ENCODE measurements at places on chromosomes 5 and 9.
A peak's percentile ranks its signal among the peaks of the same experiment; 100 is the strongest.

GRCh38 chr9:115997923-115998322 lies 155.7 kb upstream of the PAPPA start:
- H3K4me1 ChIP-seq: no peaks in the 10 kb centered on the region
- H3K4me3 ChIP-seq: no peak overlapping the region
- no peak overlapping the region for H3K27ac ChIP-seq
- no peaks in the 10 kb centered on the region for H3K27me3 ChIP-seq

GRCh38 chr5:116546033-116546742 lies 28.4 kb downstream of the SEMA6A start:
- H3K4me3 ChIP-seq: no peak overlapping the region
- no peaks in the 10 kb centered on the region for H3K27me3 ChIP-seq
- H3K4me1 ChIP-seq: no peaks in the 10 kb centered on the region
- no peak overlapping the region for H3K27ac ChIP-seq

DNA sequence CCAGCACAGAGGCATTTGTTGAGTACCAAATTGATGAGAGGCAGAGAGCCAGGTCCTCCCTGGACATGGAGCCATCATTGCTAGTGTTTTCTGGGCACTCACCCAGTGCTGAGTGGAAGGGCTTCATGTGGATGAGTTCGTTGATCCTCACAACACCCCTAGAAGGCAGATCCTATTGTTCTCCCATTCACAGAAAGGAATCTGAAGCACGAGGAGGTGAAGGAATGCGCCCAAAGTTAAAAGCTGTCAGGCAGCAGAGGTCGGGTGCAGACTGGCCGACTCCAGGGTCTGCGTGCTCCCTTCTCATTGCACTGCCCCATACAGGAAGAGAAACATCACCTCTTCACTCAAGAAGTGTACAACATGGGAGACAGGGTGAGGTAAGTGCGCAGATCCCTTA lies 153.5 kb upstream of the TNPO1 start:
- no peak for DNase-seq
- H3K36me3 ChIP-seq: no peaks in the 10 kb centered on the region
- H3K27me3 ChIP-seq: no peaks in the 10 kb centered on the region
- no peak overlapping the region for H3K27ac ChIP-seq

- DNase-seq: no peak
- no peaks in the 10 kb centered on the region for H3K36me3 ChIP-seq
- no peak overlapping the region for H3K4me3 ChIP-seq
- no peaks in the 10 kb centered on the region for H3K4me1 ChIP-seq
Observed at GRCh38 chr5:111707630-111708164, 49.3 kb downstream of the NREP start.

- no peak overlapping the region for H3K4me3 ChIP-seq
- no peaks in the 10 kb centered on the region for H3K27me3 ChIP-seq
- no peaks in the 10 kb centered on the region for H3K4me1 ChIP-seq
- no peak overlapping the region for H3K27ac ChIP-seq
Observed at GRCh38 chr9:107707915-107708441, 218.4 kb upstream of the KLF4 start.

GRCh38 chr5:126965061-126965475 lies 65.3 kb downstream of the MARCHF3 start:
- H3K4me3 ChIP-seq: no peak overlapping the region
- no peak overlapping the region for H3K27ac ChIP-seq
- H3K4me1 ChIP-seq: no peaks in the 10 kb centered on the region
- DNase-seq: no peak

DNA sequence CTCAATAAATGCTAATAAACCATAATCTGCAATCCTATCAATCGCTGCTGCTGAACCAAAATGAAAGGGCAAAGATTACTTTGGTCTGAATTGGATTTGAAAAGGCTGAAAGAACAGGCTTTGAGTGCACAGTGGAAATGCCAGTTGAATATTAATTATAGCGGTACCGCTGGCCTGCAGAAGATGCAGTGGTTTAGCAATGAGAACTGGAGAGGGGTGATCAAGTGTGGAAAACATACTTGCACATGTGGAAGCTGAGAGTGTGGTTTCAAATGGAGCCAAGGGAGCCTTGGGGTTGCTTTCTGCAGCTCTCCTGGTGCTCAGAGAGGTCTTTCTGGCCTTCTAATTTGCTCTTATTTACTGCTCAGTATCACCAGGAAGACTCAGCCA lies 133.9 kb downstream of the PTTG1 start:
- H3K36me3 ChIP-seq: no peaks in the 10 kb centered on the region
- no peak overlapping the region for H3K4me3 ChIP-seq
- DNase-seq: no peak
- H3K27me3 ChIP-seq: no peaks in the 10 kb centered on the region
- no peak overlapping the region for H3K27ac ChIP-seq

DNA sequence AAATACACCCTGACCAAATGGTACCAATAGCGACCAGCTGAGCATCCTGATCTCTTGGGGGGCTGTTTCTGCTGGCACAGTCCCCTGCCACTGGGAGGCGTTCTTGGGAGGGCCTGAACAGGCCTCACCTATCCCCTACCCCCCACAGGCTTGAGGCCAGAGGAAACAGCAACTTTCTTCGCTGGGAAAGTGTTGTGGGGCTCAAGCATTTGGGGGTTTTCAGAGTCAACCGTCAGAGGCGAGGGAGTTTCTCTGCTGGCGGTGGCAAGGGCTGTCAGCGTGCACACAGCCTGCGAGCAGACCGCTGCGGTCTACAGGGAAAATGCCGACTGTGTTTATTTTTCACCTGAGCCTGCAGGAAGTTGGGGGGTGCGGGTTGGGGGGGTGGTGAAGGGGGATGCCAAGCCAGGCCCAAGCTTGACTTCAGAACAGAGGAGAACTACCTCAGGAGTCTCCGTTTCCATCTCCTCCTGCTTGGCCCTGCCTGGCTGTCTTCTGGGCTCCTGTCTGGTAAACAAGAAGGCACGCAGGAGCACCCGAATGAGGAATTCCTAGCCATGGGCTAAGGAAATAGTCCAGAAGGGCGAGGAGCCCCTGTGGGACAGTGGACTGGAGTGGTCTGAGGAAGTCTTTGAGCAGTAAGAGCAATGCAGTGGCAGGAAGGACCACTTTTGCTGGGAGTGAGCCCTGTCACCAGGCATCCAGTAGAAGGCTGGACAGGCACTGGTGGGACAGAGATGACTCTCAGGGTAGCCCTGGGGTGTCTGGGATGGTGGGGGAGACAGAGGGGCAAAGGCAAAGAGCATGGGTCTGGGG lies 18.1 kb downstream of the TCF7 start:
- no peaks in the 10 kb centered on the region for H3K27me3 ChIP-seq
- peak overlapping the region; percentile 98 for H3K27ac ChIP-seq
- H3K4me3 ChIP-seq: peak overlapping the region; percentile 29
- H3K36me3 ChIP-seq: peaks cover 50% of the 10 kb centered on the region

GRCh38 chr9:129172816-129173215 lies 5.2 kb downstream of the IER5L start:
- no peak for DNase-seq
- no peak overlapping the region for H3K4me3 ChIP-seq
- H3K27ac ChIP-seq: no peak overlapping the region

DNA sequence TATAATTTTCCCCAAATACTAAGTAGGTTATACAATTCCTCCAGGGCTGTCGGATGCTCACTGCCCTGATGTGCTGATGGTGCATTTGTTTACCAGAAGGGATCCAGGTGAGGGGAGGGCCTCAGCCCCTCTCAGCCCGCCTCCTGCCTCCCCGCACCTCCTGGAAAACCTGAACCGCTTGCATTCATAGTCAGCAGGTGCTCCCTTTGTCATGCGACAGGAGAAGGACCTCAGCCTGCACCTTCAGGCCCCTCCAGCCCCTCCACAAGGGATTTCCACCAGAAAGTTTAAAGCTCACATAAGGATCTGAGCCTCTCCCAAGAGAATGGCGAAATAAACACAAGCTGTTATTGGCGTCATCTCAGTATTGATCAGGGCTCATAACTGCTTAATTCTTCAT lies 36.5 kb upstream of the NTNG2 start:
- peaks cover 15% of the 10 kb centered on the region for H3K27me3 ChIP-seq
- no peak overlapping the region for H3K27ac ChIP-seq
- DNase-seq: no peak
- no peaks in the 10 kb centered on the region for H3K36me3 ChIP-seq
- no peak overlapping the region for H3K4me3 ChIP-seq
- peaks cover 3% of the 10 kb centered on the region for H3K4me1 ChIP-seq

DNA sequence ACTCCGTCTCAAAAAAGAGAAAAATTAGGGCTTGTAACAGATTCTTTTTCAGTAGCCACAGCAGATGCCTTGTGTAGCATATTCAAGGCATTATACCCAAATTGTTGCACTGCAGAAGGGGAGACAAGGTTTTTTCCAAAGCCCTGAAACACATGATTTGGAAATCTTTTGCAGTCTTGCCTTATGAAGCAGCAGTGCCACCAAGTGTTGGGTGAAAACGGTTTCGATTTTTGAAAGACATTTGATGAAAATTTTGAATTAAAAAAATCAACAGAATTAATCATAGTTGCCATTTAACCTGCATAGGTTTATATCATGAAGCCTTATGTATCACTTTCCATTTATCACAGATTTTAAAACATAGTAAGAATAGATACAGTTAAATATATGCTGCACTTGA lies 479.5 kb downstream of the TAF11L14 start:
- H3K36me3 ChIP-seq: no peaks in the 10 kb centered on the region
- H3K27ac ChIP-seq: no peak overlapping the region
- H3K4me1 ChIP-seq: no peaks in the 10 kb centered on the region
- H3K4me3 ChIP-seq: no peak overlapping the region
- no peaks in the 10 kb centered on the region for H3K27me3 ChIP-seq
- DNase-seq: no peak

- H3K4me1 ChIP-seq: no peaks in the 10 kb centered on the region
- no peak for DNase-seq
- H3K4me3 ChIP-seq: no peak overlapping the region
- no peak overlapping the region for H3K27ac ChIP-seq
- no peaks in the 10 kb centered on the region for H3K36me3 ChIP-seq
- H3K27me3 ChIP-seq: no peaks in the 10 kb centered on the region
Observed at GRCh38 chr5:147972076-147972840, 65.9 kb upstream of the C5orf46 start.

- H3K27me3 ChIP-seq: no peaks in the 10 kb centered on the region
- H3K27ac ChIP-seq: no peak overlapping the region
- H3K36me3 ChIP-seq: no peaks in the 10 kb centered on the region
Observed at GRCh38 chr5:114665551-114665950, 303.7 kb downstream of the KCNN2 start.

- H3K4me1 ChIP-seq: no peaks in the 10 kb centered on the region
- no peaks in the 10 kb centered on the region for H3K27me3 ChIP-seq
- no peak overlapping the region for H3K27ac ChIP-seq
- H3K36me3 ChIP-seq: no peaks in the 10 kb centered on the region
Observed at GRCh38 chr9:36969216-36969771, 64.8 kb downstream of the PAX5 start.

DNA sequence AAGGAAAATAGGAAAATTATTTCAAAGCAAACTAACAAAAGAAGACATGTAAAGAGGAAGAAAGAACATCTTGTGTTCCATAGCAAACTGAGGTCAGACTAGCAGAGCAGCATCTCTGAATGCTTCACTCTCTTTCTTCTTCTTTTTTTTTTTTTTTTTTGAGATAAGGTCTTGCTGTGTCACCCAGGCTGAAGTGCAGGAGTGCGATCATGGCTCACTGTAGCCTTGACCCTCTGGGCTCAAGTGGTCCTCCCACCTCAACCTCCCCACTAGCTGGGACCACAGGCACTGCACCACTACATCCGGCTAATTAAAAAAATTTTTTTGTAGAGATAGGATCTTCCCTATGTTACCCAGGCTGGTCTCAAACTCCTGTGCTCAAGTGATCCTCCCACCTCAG lies 36.6 kb downstream of the MELK start:
- no peak for DNase-seq
- no peak overlapping the region for H3K4me3 ChIP-seq
- H3K27ac ChIP-seq: no peak overlapping the region
- no peaks in the 10 kb centered on the region for H3K4me1 ChIP-seq
- no peaks in the 10 kb centered on the region for H3K27me3 ChIP-seq
- H3K36me3 ChIP-seq: no peaks in the 10 kb centered on the region

DNA sequence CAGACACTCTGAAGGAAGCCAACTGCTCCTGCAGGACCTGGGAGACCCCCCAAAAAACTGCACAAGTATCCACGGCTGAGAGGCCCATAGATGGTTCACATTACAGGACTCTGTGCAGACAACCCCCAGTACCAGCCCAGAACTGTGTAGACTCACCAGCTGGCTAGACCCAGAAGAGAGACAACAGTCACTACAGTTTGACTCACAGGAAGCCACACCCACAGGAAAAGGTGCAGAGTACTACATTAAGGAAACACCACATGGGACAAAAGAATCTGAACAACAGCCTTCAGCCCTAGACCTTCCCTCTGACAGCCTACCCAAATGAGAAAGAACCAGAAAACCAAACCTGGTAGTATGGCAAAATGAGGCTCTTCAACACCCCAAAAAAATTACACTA lies 281.2 kb upstream of the RGMB start:
- no peaks in the 10 kb centered on the region for H3K4me1 ChIP-seq
- no peaks in the 10 kb centered on the region for H3K27me3 ChIP-seq
- H3K36me3 ChIP-seq: no peaks in the 10 kb centered on the region
- H3K4me3 ChIP-seq: no peak overlapping the region
- H3K27ac ChIP-seq: no peak overlapping the region

All from effector memory CD4-positive, alpha-beta T cell (primary cell).